Fibroblast of the conjunctiva (primary cell): ENCODE measurements at places on chromosomes 2 and 18.

GRCh38 chr2:99255491-99256318 lies at the start of gene LYG2:
Gene LYG2, minus strand, starts transcription at chr2:99255666. Its CDS starts 1,406 bp downstream, at chr2:99254260.
- DNase-seq: no peak

GRCh38 chr2:96087130-96087529 lies 29.2 kb downstream of the ADRA2B start:
- DNase-seq: no peak

GRCh38 chr2:17547237-17547636 lies 6.7 kb downstream of the VSNL1 start:
- DNase-seq: no peak

GRCh38 chr2:98705333-98705617 lies 25.7 kb downstream of the MGAT4A start:
- no peak for DNase-seq

- DNase-seq: no peak
Observed at GRCh38 chr2:28695245-28695647, 56.4 kb upstream of the PPP1CB start.

DNA sequence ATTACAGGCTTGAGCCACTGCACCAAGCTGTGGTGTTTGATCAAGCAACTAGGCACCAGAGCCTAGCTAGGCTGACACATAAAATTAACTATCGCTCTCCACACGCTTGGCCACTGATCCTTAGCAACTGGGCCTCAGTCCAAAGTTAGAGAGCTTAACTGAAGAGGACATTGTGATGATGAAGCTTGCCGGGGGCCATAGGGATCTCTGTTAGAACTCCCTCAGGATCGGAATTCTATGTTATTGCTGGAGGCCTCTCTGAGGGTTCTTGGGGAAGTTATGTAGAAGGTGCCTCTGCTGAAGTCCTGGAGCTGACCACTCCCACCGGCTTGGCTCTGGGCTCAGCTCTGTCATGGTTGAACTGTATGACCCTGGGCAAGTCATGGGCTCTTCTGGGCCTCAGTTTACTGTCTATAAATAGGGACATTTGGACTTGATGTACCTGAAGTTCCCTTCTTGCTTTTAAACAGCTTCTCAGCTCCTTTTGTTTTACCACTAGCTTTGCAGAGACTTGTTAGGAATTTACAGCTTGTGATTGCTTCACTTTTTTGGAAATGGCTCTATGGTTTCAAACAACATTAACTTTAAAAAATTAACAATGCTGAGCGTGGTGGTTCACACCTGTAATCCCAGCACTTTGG lies 44.1 kb downstream of the GATA6 start:
- no peak for DNase-seq

- no peak for DNase-seq
Observed at GRCh38 chr2:212064318-212064717, 474.3 kb downstream of the ERBB4 start.
